ENCODE measurements at places on chromosomes 3 and 15. TPM values are rescaled to one million over a fixed set of nuclear protein-coding genes. Genes with fewer than 3 reads are reported as not detected.

Gene PEX11A
- total RNA-seq = 9.3 TPM

Gene INSYN1
- total RNA-seq = 14.8 TPM

Gene ZDHHC19
- total RNA-seq = not detected

DNA sequence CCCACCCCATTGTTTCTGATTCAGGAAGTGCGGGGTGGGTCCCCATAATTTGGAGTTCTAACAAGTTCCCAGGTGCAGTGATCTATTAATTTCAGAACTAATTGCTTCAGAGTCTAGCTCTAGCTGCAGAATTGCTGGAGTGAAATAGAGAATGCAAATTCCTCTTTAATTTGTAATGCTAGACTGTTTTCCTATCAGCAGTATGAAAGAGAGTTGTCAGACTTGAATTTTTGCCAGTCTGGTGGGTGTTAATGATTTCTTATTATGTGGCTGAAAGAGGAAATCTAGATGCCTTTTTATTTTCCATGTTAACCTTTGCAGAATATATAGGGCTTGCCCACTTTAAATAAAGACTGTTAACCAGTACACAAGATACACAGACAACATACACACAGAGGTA is 23.7 kb downstream of the APH1B start:
- DNase-seq = no peak

- DNase-seq = no peak
These were observed 190.8 kb upstream of the HES1 start for GRCh38 chr3:193945143-193945542.
